ENCODE measurements at places on chromosomes 11 and 22.

DNA sequence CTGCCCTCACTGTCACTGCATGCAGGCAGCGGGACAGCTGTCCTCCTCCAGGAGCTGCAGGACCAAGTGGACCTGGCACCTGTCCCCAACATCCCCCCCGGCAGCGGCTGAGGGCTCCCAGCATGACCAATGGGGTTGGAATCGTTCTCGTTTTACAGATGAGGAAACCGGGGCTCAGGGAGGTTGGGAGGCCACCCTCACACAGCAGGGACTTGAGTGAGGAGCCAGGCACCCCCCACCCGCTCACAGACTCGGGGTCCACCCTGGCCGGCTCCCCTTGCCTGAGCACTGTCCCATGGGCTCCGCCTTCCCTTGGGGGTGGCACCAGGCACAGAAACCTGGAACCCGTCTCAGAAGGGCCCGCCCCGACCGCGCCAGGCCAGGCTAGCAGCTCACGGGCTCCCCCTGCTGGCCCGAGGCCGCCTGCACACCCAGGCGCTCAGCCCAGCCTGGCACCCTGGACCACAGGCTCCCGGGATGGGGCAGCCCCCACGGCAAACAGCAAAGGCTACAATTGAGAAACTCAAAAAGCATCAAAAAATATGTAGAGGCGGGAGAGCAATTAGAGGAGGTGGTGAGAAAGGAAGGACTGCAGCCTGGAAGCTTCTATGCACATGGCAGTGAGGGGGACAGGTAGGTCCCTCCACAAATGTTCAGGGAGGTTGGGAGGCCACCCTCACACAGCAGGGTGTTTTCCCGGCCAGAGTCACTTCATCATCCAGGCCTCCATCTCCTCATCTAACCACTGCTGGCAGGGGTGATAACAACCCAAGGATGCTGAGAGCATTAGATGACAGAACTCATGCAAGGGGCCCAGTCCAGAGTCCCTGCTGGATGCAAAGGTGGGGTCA lies 12.8 kb downstream of the MACROD1 start:
- no peak overlapping the region for H3K27ac ChIP-seq
- peak; percentile 66 for DNase-seq
- H3K36me3 ChIP-seq = no peaks in the 10 kb centered on the region
- no peak overlapping the region for H3K4me3 ChIP-seq
- H3K27me3 ChIP-seq = no peaks in the 10 kb centered on the region
- H3K4me1 ChIP-seq = peaks cover 26% of the 10 kb centered on the region

GRCh38 chr11:6083129-6083528 lies 24.4 kb upstream of the OR56B4 start:
- no peaks in the 10 kb centered on the region for H3K4me1 ChIP-seq
- no peak for DNase-seq
- H3K36me3 ChIP-seq = no peaks in the 10 kb centered on the region
- no peak overlapping the region for H3K27ac ChIP-seq

DNA sequence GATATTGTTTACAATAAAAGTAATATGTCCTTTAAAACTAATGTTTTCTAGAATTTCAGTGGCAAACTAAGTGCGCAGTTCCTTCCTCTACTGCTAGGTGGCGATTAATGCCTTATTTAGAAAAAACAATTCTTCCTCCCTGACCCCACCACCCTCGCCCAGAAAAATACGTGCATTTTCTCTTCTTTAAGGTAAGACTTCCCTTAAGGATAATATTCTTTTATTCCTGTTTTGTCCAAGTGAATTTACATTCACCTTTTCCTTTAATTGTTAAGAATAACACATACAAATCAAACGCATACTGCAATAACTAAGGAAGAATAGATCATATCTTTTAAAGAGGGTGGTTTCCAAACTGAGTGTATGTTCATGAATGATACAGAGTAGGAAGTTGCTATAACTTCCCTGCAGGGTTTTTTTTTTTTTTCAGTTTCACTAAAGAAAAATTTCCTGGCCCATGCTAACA lies 17.0 kb upstream of the PSMA1 start:
- no peaks in the 10 kb centered on the region for H3K27me3 ChIP-seq
- no peaks in the 10 kb centered on the region for H3K4me1 ChIP-seq
- no peaks in the 10 kb centered on the region for H3K36me3 ChIP-seq

DNA sequence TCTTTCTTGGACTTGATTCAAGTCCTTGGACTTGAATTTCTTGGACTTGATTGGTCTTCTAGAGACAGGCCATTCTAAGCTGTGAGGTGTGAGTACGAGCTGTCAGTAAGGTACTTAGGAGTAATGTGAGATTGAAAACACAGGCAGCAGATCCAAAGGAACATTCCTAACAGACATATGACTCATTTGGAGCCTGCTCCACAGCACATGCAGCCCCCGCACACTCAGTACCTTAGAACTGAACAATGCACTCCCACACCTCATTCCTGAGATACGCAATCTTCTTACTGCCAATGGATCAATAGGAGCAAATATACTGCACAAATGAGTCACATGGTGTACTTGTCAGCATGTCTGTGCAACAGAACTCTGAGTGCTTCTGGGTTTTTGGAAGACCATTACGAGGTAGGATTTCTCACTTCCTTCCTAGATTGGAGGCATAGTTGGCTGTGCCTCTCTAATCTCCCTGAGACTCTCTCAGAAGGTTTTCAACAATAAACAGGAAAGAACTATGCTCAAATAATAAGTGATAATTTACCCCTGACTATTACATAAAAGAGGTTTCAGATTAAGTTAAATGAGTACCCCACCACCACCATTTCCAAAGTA lies 243.1 kb downstream of the KCNA4 start:
- no peak overlapping the region for H3K4me3 ChIP-seq
- no peaks in the 10 kb centered on the region for H3K36me3 ChIP-seq
- no peaks in the 10 kb centered on the region for H3K4me1 ChIP-seq
- no peak overlapping the region for H3K27ac ChIP-seq
- no peaks in the 10 kb centered on the region for H3K27me3 ChIP-seq

- H3K27ac ChIP-seq = no peak overlapping the region
- H3K4me3 ChIP-seq = no peak overlapping the region
- H3K36me3 ChIP-seq = no peaks in the 10 kb centered on the region
- no peaks in the 10 kb centered on the region for H3K27me3 ChIP-seq
- H3K4me1 ChIP-seq = peaks cover 4% of the 10 kb centered on the region
Observed at GRCh38 chr11:79285756-79286155, 155.1 kb downstream of the TENM4 start.

DNA sequence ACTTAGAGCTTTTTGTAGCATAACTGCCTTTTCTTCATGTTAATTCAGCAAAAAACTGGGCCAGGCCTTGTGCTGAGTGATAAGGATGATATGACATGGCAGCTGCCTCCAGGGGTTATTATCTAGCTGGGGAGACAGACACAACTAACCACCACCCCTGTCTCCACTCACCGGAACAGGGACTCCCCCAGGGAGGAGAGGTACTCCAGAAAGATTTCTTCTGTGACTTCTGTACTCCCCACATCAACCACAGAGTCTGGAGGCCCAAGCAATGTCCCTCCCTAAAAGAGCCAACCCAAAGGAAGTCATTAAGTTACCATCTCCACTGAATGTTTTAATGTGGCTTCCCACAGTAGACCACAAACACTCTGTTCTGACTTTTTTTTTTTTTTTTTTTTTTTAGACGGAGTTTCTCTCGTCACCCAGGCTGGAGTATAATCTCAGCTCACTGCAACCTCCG lies 14.3 kb upstream of the PMM1 start:
- H3K27ac ChIP-seq = no peak overlapping the region
- H3K27me3 ChIP-seq = no peaks in the 10 kb centered on the region
- no peak overlapping the region for H3K4me3 ChIP-seq
- no peaks in the 10 kb centered on the region for H3K4me1 ChIP-seq
- H3K36me3 ChIP-seq = peaks cover 22% of the 10 kb centered on the region

GRCh38 chr22:36419177-36419911 lies 31.6 kb upstream of the MYH9 start:
- H3K4me1 ChIP-seq = peaks cover 7% of the 10 kb centered on the region
- H3K4me3 ChIP-seq = no peak overlapping the region
- DNase-seq = peak; percentile 65
- peak overlapping the region; percentile 90 for H3K27ac ChIP-seq

DNA sequence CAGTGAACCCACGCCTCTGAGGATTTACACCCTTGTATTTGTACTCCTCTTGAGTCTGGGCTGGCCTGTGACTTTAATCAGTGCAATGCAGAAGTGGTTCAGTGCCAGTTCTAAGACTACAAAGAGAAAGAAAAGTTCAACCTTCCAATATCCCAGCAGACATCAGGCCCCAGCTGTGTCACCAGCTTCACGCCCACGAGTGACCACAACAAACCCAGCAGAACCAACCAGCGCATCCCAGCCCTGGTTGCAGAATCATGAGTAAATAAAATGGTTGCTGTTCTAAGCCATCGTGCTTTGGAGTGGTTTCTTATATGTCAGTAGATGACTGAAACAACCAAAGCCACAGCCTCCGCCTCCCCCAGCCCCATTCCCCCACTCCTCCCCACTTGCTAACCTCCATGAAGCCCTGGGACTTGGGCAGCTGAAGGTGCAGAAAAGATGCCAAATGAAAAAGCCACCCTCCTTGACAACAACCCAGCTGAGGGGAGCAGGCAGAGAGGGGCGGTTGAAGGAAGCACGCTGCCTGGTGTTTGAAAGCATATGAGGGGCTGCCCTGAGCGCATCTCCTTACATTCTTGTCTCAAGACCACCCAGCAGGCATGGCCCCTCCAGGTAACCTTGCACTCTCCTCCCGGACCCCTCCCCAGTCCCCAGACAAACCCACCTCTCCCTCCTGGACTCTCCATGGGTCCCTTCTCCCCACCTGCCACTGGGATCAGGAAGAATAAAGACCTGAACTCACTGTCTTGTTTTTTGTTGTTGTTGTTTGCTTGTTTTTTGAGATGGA lies 20.9 kb downstream of the TSKU start:
- no peaks in the 10 kb centered on the region for H3K27me3 ChIP-seq
- peaks cover 8% of the 10 kb centered on the region for H3K4me1 ChIP-seq

DNA sequence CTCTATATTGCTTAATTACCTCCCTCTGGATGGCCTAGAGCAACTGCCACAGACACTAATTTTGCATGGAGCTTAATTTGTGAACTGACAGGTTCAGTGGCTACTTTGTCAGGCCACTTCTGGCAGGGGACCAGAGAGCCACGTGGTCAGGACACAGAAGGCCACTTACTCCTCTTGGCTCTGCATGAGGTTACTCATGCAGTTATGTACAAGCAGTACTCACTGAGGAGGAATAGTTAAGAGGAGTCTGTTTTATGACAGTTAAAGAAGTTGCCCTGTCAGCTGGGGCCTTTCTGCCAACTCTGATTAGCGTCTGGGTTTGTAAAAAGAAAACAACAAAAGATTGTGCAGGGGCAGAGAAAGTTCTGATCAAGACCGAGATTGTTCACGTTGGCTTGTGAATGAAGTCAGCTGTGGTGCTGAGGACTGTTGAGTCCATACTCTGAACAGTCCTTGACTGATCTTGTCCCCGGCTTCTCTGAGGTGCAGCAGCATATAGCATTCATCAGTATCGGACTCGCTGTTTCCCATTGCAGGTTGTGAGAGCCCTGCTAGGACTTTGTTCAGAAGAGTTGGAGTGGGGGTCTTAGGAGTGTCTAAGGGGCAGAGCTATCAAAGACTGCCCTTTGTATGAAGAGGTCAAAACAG lies 41.4 kb downstream of the PPFIBP2 start:
- no peaks in the 10 kb centered on the region for H3K36me3 ChIP-seq
- H3K4me3 ChIP-seq = no peak overlapping the region
- no peaks in the 10 kb centered on the region for H3K27me3 ChIP-seq
- H3K27ac ChIP-seq = peak overlapping the region; percentile 77
- peaks cover 21% of the 10 kb centered on the region for H3K4me1 ChIP-seq
- DNase-seq = peak; percentile 98

DNA sequence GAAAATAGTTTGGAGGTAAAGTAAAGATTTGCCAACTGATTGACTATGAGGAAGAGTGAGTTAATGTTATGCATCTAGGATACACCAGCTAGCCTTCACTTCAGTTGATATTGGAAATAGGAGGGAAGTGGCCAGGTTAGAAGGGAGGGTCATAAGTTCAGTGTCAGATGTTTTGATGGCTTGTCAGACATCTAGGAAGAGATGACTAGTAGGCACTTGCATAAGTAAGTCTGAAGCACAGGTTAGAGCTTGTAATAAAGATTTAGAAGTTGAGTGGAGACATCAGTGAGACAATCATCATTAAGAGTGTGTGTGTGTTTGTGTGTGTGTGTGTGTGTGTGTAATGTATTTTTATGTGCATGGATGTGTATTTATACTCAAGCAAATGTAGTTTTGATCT lies 146.1 kb downstream of the OR4C45 start:
- no peaks in the 10 kb centered on the region for H3K36me3 ChIP-seq
- DNase-seq = no peak
- no peaks in the 10 kb centered on the region for H3K27me3 ChIP-seq
- no peak overlapping the region for H3K27ac ChIP-seq

- no peaks in the 10 kb centered on the region for H3K27me3 ChIP-seq
- H3K4me1 ChIP-seq = no peaks in the 10 kb centered on the region
- DNase-seq = no peak
- no peaks in the 10 kb centered on the region for H3K36me3 ChIP-seq
Observed at GRCh38 chr11:22106566-22106965, 86.3 kb upstream of the ANO5 start.

- no peaks in the 10 kb centered on the region for H3K27me3 ChIP-seq
- H3K4me1 ChIP-seq = peaks cover 48% of the 10 kb centered on the region
- DNase-seq = no peak
- peak overlapping the region; percentile 16 for H3K27ac ChIP-seq
Observed at GRCh38 chr22:42617155-42617983, 2.7 kb upstream of the POLDIP3 start.

DNA sequence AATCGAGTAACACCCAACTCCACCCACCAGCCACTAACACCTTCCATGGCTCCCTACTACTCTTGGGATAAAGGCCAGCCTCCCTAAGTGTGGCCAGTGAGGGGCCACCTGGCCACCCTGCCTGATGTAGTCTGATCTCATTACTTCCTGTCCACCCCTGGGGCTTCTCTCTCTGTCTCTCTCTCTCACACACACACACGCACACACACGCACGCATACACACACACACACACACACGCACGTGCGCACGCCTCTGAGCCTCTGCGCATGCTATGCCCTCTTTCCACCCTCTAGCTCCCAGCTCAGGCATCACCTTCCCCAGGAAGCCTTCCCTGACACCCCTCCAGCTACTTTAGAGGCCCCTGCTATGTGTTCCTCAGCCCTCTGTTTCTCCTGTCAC lies 3.9 kb downstream of the MFNG start:
- no peaks in the 10 kb centered on the region for H3K36me3 ChIP-seq
- no peak for DNase-seq
- H3K27ac ChIP-seq = no peak overlapping the region
- no peak overlapping the region for H3K4me3 ChIP-seq
- peaks cover 26% of the 10 kb centered on the region for H3K4me1 ChIP-seq
- no peaks in the 10 kb centered on the region for H3K27me3 ChIP-seq

DNA sequence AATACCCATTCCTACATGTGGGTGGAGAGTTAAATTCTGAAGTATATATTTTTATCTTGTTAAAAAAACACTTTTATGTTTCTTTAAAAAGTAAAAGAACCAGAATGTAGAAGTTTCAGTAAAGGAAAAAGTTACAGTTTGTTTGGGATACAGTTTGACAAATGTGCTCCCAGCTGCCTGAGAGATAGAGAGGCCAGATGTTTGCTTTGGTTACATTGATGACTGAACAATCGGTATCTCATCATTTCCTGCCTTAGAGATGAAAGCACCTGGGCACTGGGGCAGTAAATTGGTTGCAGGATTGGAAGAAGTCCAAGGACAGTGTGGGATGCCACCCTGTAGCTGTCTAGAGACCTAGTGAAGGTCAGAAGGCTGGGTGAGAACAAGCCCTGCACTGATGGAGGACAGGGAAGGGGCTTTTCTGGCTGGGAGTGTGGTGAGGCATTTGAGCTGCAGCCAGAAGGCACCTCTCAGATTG lies 16.6 kb downstream of the MED15 start:
- no peak overlapping the region for H3K27ac ChIP-seq
- no peak for DNase-seq
- no peaks in the 10 kb centered on the region for H3K36me3 ChIP-seq

- H3K4me1 ChIP-seq = peaks cover 2% of the 10 kb centered on the region
- H3K27ac ChIP-seq = no peak overlapping the region
- peak; percentile 37 for DNase-seq
- H3K36me3 ChIP-seq = no peaks in the 10 kb centered on the region
- H3K4me3 ChIP-seq = no peak overlapping the region
Observed at GRCh38 chr22:45627489-45628233, 44.0 kb upstream of the ATXN10 start.

All from thyroid gland (tissue), 4 donors.